ENCODE measurements at places on chromosomes 16 and 17. TPM values are rescaled to one million over a fixed set of nuclear protein-coding genes. Genes with fewer than 3 reads are reported as not detected.

NPW gene
- 0.94 TPM for total RNA-seq

DNA sequence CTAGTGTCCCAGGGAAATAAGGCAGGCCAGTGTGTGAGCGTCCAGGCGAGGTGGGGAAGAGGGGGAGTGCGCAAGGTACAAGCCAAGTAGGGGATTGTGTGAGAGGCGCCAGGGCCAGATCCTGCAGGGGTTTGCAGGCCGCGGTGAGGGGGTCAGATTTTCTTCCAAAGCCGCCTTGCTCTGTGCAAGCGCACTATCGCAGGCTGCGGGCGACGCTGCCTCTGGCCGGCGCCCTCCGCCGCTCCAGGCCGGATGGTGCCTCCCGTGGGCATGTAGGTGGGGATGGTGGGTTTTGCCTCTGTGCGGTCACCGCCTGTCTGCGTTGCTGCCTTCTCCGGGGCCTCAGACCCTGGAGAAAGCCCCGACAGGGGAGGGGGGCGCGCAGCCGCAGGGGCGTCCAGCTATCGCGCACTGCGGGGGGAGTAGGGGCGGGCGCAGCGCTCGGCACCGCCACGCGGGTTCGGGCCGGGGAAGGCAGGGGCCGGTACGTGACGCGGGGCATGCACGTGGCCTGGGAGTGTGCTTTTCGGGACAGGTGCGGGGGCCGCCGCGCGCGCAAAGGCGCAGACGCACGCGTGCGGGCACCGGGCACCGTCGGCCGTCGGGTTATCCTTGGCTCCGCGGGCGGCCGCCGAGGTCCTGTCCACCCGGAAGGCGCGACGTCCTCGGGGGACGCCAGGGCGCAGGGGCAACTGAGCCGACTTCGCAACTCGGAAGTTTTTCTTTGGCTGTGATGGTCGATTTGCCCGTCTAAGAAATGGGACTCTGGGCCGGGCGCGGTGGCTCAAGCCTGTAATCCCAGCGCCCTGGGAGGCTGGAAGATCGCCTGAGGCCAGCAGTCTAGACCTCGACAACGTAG, 1.1 kb upstream of the HAPSTR1 start:
- peaks cover 32% of the 10 kb centered on the region for H3K4me1 ChIP-seq
- H3K27ac ChIP-seq: peak overlapping the region; percentile 100
- DNase-seq: peak; percentile 94
- peak overlapping the region; percentile 56 for H3K4me3 ChIP-seq
- H3K27me3 ChIP-seq: no peaks in the 10 kb centered on the region

DNA sequence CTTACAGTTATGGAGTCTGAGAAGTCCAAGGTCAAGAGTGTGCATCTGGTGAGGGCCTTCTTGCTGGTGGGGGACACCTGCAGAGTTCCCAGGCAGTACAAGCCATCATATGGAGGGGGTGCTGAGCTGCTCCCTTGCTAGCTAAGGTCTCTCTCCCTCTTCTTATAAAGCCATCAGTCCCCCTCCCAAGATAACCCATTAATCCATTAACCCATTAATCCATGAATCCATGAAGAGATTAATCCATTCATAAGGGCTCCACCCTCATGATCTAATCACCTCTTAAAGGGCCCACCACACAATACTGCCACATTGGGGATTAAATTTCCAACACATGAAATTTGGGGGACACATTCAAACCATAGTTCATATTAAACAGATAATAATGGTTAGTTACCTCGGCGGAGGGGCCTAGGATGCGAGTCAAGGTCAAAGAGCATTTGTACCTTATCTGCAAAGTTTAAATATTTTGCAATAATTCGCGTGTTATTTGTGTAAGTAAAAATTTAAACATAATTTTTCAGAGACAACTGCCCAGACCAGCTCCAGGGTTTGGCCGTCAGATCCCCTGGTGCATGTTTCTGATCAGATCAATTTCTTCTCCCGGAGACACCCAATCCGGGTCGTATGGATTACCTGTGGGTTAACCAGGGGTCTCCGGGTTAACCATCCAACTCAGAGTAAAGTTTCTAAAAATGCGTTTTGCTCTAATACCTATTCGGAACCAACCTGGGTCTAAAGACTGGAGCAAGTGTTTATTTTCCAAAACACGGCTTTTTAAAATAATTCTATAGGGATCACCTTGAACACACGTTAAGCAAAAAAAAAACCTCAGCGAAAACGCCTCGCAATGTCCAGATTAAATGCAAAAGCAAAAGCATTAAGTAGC, 740 bp upstream of the POLR3E start:
- H3K36me3 ChIP-seq: no peaks in the 10 kb centered on the region
- H3K4me1 ChIP-seq: peaks cover 39% of the 10 kb centered on the region
- peak overlapping the region; percentile 94 for H3K4me3 ChIP-seq
- no peaks in the 10 kb centered on the region for H3K27me3 ChIP-seq
- DNase-seq: peak; percentile 45

- no peak for DNase-seq
- H3K27ac ChIP-seq: no peak overlapping the region
- H3K4me3 ChIP-seq: no peak overlapping the region
- H3K36me3 ChIP-seq: no peaks in the 10 kb centered on the region
- H3K27me3 ChIP-seq: no peaks in the 10 kb centered on the region
These were observed 53.6 kb downstream of the WNT3 start for GRCh38 chr17:46764709-46765401.

DNA sequence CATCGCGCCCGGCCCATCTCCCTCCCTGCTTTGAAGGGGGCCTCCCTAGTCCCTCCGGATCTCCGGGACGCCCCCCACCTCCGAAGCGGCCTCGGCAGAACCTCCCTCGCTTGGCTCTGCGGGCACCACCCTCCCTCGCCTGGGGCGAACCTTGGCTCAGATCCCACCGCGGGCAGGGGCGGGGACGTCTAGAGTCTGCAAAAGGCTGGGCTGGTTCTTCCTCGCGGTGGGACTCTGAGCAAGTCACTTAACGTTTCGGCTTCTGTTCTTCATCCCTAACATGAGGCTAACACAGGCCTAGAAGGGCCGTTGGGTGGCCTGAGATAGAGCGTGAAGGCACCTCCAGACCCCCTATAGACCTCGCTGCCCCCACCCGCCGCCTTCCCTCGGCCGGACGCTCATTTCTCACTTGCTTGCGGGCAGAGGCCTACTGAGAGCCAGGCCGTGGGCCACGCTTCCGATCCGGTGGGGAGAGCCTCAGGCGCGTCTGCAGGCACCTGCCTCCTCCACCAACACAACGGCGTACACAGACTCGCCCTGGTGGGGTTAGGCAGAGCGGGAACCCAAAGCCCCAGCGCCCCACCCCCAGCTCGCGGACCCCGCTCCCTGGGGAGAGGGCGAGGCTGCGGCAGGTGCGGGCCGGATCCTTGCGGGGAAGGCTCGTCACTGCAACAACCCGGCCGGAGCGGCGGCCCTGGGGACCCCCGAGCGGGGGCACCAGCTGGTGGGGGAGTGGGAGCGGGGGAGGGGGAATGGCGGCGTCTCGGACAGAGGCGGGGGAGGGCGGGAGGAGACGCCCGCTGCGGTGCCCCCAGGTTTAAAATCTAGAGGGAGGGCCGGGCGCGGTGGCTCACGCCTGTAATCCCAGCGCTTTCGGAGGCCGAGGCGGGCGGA, 5.4 kb downstream of the MYO1C start:
- peak overlapping the region; percentile 92 for H3K27ac ChIP-seq
- H3K4me3 ChIP-seq: peak overlapping the region; percentile 67
- no peaks in the 10 kb centered on the region for H3K27me3 ChIP-seq
- H3K4me1 ChIP-seq: peaks cover 74% of the 10 kb centered on the region

Measured in spleen (tissue), 13 donors.